ENCODE measurements at places on chromosomes 1 and 21. TPM values are rescaled to one million over a fixed set of nuclear protein-coding genes. Genes with fewer than 3 reads are reported as not detected.

The EFHD2 gene
- 8.8 TPM for total RNA-seq

The ALPL gene
- total RNA-seq = under 0.01 TPM

The TRIM17 gene
- total RNA-seq = 0.34 TPM

The OR6N1 gene
- not detected for total RNA-seq

The FAM72D gene
- 0.09 TPM for total RNA-seq

The CELA2A gene
- not detected for total RNA-seq

The CD5L gene
- not detected for total RNA-seq

The ELF3 gene
- total RNA-seq = under 0.01 TPM

The OR2G6 gene
- total RNA-seq = not detected

The PAX7 gene
- not detected for total RNA-seq

The KCNN3 gene
- not detected for total RNA-seq

The GJA8 gene
- total RNA-seq = not detected

The OR10Z1 gene
- total RNA-seq = not detected

The MAST2 gene
- total RNA-seq = 18.5 TPM

The FAM78B gene
- total RNA-seq = 0.26 TPM

The F13B gene
- not detected for total RNA-seq

The TRIM58 gene
- total RNA-seq = not detected

The FLVCR1 gene
- 6.1 TPM for total RNA-seq

The CFHR4 gene
- not detected for total RNA-seq

The AMY1B gene
- not detected for total RNA-seq

The TOR1AIP1 gene
- total RNA-seq = 36.2 TPM

The OLFML2B gene
- total RNA-seq = 5.5 TPM

The TRPM2 gene
- under 0.01 TPM for total RNA-seq

The TSPEAR gene
- total RNA-seq = not detected

The OLIG2 gene
- not detected for total RNA-seq

The B3GALT5 gene
- 0.17 TPM for total RNA-seq

The SEC16B gene
- total RNA-seq = 4.1 TPM

The UBE2U gene
- total RNA-seq = not detected

The AADACL3 gene
- not detected for total RNA-seq

The PUM1 gene
- total RNA-seq = 41.1 TPM

The OR2W3 gene
- total RNA-seq = not detected

The CELA2B gene
- not detected for total RNA-seq

The OLIG1 gene
- total RNA-seq = not detected

The SERPINC1 gene
- total RNA-seq = not detected

The MARK1 gene
- under 0.01 TPM for total RNA-seq

The ALX3 gene
- total RNA-seq = not detected

The ZBTB37 gene
- total RNA-seq = 5.3 TPM

The ATF6 gene
- 12.9 TPM for total RNA-seq

The PLA2G2F gene
- total RNA-seq = not detected

The CCDC185 gene
- not detected for total RNA-seq

The CAPN9 gene
- total RNA-seq = 0.09 TPM

The ADORA3 gene
- total RNA-seq = 0.16 TPM

The ELAVL4 gene
- total RNA-seq = not detected

The SLC27A3 gene
- total RNA-seq = 50.1 TPM

The HNRNPR gene
- 79.9 TPM for total RNA-seq

The PRELP gene
- 1.1 TPM for total RNA-seq

The ADGRB2 gene
- 10.6 TPM for total RNA-seq

The S100A8 gene
- 0.32 TPM for total RNA-seq

The ZBTB8A gene
- total RNA-seq = 7.0 TPM

The FCGR1A gene
- not detected for total RNA-seq

The LCE3E gene
- not detected for total RNA-seq

The VWA5B1 gene
- total RNA-seq = not detected

The LYSMD1 gene
- total RNA-seq = 5.0 TPM

The LCE2C gene
- not detected for total RNA-seq

Data from bronchial smooth muscle cell (primary cell).